A549 (cell line): ENCODE measurements at places on chromosomes 12 and 14.

DNA sequence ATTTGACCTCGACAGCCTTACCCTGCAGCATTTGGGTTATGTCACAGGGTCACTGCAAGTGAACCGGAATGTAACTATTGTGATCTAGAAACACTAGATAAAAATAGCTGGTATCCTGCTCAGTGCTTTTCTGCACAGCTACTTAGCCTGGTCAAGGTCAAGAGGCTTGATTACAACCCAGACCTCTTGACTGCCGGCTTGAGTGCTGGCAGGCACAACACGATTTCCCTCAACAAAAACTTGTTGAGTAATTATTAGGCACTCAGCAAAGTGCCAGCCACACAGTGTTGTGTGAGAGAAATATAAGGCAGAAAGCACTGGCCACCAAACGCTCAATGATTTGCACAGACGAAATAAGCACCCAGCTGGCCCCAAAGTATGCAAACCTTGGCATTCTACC is 156.7 kb downstream of the NUAK1 start:
- DNase-seq = no peak

- DNase-seq = no peak
Observed at GRCh38 chr12:123064366-123064765, 83.9 kb downstream of the ARL6IP4 start.

DNA sequence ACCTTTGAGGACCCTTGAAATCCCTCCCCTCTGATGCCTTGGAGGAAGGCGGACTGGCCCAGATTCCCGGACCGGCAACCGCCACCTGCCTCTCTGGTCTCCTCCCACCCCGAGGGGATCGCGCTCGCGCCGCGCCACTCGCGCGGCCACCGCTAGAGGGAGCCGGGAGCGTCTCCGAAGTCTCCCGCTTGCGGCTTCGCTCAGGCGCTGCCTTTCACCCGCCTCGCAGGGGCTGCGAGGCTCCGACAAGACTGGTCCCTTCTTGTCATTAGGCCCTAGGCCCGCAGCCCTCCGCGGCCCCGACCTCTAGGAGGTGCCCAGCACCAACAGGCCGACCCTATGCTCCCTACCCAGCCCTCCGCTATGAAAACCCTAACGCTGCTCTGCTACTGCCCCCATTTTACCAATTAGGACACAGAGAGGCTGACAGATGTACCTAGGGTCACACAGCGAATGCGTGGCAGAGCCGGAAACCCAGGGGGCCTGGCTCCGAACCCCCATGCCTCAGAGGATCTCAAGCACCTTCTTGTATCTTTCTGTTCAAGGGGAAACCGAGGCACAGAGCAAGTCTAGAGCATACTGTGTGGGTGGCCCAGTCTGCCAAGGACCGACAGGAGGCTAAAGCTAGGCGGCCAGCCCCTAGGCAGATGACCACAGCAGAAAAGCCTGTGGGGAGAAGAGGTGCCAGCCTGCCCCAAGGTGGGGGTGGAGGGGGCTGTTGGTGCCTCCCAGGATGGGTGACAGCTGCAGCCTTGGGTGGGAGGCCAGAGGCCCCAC is 21.4 kb upstream of the VSX2 start:
- peak; percentile 69 for DNase-seq

GRCh38 chr12:12398026-12398859 is 41.4 kb downstream of the BORCS5 start:
- peak; percentile 90 for DNase-seq

DNA sequence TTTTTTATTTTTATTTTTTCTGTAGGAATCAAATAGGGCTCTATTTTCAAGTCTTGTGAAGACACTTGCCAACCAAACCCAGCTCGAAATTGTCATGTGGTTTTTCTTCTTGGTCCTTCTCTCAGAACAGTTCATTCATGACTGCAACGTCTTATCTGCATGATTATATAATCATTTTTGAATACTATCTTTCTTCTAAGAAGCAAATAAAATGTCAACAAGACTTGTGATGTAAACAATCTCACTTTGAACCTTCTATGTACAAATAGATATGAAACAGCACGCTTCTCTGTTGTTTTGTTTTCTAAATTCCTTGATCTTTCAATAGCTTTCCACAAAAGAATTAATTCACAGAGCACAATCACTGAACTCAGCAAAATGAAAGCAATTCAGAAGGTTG is 320.7 kb downstream of the SOX5 start:
- DNase-seq = no peak

GRCh38 chr12:4353785-4354208 is 25.7 kb downstream of the FGF23 start:
- no peak for DNase-seq

DNA sequence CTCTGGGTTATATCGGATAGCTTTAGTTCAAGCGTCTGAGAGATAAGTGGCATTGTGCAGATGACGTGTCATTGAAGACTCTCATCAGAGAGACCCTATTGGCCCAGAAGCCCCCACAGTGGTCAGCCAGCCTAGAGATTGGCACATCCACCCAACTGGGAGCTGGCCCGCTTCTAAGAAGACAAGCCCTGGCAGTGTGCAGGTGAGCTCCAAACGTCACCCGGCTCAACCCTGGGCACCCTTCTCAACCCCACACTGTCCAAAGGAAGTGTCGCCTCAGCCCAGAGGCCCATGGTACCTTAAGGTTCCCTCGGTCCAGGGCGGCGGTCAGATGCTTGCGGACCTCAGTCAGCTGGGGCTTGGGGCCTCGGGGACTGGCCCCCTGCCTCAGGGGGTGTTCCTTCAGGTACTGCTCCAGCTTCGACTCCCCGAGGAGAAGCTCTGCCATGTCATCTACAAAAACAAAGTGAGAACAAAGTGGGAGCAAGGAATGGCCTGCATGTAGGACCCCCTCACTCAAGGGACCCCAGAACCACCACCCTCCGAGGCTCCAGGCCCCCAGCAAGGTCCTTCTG is 30.3 kb downstream of the TTC7B start:
- no peak for DNase-seq

DNA sequence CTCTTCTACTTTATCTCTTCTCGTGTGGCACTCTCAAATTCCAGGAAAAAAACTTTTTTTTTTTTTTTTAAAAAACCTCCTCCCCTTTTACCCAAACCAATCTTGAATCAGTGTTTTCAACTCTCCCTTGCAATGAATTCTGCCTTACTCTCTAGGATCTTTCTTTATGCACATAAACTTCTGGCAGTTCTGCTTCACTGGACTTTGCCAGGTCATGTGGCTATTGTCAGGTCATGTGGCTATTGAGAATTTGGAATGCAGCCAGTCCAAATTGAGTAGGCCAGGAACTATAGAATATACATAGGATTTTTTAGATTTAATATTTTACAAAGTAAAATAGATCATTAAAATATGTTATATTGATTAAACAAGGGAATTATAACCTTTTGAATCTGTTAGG is 218.2 kb downstream of the TMTC3 start:
- DNase-seq = no peak

GRCh38 chr12:12221560-12221959 is 45.3 kb downstream of the LRP6 start:
- no peak for DNase-seq

- DNase-seq = no peak
Observed at GRCh38 chr12:113896194-113896593, 69.9 kb downstream of the RBM19 start.

- DNase-seq = no peak
Observed at GRCh38 chr12:77167801-77168200, 102.4 kb upstream of the E2F7 start.

GRCh38 chr14:87901236-87901635 is 91.7 kb downstream of the GALC start:
- no peak for DNase-seq

DNA sequence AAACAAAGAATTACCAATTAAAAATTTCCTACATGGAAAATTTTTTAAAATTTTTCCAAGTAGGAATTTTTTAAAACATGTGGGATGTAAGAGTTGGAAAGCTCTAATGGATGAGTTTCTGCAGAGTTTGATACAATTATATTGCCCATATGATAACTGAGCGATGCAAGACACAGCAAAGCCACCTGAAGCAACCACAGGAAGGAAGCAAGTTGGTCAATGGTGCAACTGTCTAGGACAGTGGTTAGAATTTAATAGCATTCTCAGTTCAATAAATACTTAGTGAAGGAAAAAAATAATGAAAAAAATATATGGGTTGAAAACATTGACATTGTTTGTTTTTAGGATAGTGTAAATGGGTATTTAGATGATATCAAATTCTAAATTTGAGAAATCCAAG is 178.6 kb upstream of the GARIN2 start:
- no peak for DNase-seq

- DNase-seq = peak; percentile 62
Observed at GRCh38 chr12:124389725-124390441, 95.0 kb downstream of the RFLNA start.

- no peak for DNase-seq
Observed at GRCh38 chr14:68970736-68971135, 8.4 kb downstream of the ACTN1 start.

DNA sequence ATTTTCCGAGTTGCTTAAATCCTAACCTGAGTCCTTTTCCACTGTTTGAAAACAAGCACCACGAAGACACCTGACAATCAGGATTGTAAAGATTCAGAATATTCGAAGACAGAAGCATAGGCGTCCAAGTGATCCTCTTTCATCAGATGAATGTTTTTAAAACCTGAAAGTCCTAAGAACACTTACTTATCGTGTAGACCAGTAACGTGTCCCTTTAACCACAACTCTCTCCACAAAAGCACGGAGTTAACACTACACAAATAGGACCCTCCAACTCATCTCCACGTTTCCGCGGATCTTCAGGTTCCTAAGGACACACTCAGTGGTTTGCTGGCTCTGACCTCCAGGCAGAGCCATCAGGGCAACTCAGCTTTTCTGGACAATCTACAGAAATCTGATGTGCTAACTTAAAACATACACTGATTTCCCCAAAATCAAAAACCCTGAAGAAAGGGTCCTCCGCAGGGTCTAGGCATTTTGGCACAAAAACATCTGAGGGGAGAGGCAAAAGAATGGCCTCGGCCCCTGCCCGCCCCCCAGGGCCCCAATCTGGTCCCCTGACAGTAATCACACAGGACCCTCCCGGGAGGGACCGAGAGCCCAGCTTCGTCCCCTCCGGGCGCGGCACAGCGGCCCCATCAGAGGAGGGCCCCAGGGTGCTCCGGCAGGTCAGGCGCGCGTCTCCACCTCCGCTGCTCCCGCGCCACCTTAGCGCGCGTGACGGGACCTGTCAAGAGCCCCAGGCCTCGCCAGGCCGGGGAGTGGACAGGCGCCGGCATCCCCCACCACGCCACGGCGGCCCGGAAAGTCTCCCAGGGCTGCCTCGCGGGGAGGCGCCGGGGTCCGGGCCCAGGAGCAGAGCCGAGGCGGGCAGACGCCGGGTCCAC is 925 bp downstream of the DICER1 start:
- DNase-seq = peak; percentile 21

DNA sequence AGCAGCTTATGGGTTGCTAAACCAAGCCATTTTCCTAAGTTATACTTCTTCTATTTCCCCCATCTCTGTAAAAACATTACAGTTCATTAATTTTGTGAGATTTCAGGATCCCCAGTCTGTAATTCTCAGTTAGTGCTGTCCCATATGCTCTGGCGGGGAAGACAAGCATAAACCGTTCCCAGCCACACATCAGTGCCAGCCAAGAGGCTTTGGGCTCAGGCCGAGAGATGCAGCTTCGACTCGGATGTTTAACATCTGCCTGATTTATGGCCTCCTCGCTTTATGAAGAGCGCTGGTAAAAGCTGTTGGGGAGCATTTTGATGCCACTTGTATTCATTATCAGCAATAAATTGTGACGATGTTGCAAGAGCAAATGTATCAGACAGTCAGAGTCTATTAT is 349.1 kb upstream of the CCDC196 start:
- DNase-seq = no peak

GRCh38 chr12:29519585-29520182 is 22.2 kb upstream of the OVCH1 start:
- DNase-seq = peak; percentile 60

GRCh38 chr12:46224386-46224785 is 44.5 kb downstream of the SLC38A1 start:
- DNase-seq = no peak

GRCh38 chr12:84604551-84604950 is 308.0 kb downstream of the SLC6A15 start:
- DNase-seq = no peak
